Activated CD4-positive, CD25-positive, alpha-beta regulatory T cell (primary cell): ENCODE measurements at places on chromosomes 16 and 17.

DNA sequence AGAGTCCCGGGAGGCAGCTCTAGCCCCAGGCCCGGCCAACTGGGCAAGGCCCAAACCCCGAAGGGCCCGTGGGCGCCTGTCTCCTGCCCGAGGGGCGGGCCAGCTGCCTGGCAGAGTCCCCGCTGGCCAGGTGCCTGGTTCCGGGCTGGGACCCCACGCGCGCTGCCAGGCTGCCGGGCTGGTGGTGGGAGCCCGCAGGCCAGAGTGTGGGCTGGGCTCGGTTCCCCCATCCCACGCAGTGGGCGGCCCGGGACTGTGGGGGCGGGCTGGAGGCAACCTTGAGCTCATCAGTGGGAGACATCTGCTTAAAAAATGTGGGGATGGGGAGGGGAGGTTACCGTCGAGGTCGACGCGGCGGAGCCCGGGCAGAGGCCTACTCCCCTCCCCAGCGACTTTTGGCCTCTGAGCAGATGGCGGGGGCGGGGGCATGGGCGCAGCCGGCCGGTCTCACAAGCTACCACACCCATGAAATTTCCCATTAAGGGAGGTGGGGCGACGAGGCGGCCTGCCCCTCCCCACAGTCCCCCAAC lies 176.4 kb upstream of the GSE1 start:
- DNase-seq, result no peak

GRCh38 chr16:24540602-24541210 lies 1.3 kb downstream of the RBBP6 start:
- DNase-seq, result no peak

- no peak for DNase-seq
These were observed 1.8 kb upstream of the RBFOX3 start for GRCh38 chr17:79612468-79613194.

- DNase-seq, result no peak
These were observed 173.4 kb downstream of the KIF2B start for GRCh38 chr17:53996131-53996530.

GRCh38 chr16:47644166-47644565 lies 183.0 kb downstream of the PHKB start:
- DNase-seq, result no peak

DNA sequence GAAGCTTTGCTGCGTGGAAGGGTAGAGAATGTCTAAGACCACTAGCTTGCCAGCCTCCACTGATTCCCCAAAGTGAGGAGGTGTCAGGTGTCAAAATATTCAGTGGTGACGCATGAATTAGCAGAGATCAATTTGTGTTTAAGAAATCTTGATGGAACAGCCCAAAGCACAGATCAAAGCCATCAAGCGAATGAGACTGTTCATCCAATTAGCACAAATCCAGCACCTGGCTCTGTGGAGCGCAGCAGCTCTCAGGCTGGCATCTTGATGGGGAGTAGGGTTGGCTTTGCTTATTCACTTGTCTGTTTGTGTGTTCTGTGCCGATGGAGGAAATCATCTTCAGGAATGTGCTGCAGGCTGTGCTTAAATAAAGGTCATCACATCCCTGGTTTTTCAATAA lies 456.8 kb upstream of the CCL2 start:
- DNase-seq, result no peak

DNA sequence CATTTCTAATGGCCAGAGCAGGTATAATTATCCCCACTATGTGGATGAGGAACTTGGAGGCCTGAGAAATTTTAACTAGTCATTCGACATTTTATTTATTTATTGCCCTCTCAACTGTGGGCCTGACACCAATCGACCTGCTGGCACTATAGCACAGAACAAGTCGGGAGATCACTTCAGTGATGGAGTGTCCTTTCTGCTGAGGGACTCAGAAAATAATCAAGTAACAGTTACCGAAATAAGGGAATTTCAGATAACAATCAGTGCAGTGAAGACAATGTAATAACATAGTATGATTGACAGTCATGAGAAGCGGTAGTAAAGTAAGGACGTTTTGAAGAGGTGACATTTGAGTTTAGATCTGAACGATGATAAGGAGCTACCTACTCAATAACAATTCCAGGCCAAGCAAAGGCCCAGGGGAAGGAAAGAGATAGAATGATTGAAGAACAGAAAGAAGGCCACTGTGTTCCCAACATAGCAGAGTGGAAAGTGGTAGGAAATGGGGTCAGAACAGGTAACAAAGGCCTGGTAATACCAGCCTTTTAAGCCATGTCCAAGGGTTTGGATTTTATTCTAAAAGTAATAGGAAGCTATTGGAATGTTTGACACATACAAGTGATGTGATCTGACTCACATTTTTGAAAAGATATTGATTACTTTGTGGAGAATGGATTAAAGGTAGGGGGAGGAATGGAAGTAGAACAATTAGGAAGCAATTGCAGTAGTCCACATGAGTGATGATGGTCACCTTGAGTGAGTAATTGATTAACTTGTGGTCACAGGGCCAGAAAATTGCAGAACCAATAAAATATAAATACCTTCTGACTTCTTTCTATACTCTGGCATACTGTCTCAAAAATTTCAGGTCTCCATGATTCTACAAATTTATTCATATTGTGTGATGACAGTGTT lies 1.4 kb downstream of the STXBP4 start:
- DNase-seq, result no peak
